Effector CD4-positive, alpha-beta T cell (primary cell): ENCODE measurements at places on chromosomes 5 and 9.

GRCh38 chr5:54876-55569, 36.9 kb upstream of the PLEKHG4B start:
- no peak for DNase-seq

- DNase-seq = no peak
Observed at GRCh38 chr5:132641241-132641723, 16.7 kb upstream of the IL13 start.

- DNase-seq = no peak
Observed at GRCh38 chr5:140321796-140322195, 18.9 kb upstream of the PFDN1 start.

DNA sequence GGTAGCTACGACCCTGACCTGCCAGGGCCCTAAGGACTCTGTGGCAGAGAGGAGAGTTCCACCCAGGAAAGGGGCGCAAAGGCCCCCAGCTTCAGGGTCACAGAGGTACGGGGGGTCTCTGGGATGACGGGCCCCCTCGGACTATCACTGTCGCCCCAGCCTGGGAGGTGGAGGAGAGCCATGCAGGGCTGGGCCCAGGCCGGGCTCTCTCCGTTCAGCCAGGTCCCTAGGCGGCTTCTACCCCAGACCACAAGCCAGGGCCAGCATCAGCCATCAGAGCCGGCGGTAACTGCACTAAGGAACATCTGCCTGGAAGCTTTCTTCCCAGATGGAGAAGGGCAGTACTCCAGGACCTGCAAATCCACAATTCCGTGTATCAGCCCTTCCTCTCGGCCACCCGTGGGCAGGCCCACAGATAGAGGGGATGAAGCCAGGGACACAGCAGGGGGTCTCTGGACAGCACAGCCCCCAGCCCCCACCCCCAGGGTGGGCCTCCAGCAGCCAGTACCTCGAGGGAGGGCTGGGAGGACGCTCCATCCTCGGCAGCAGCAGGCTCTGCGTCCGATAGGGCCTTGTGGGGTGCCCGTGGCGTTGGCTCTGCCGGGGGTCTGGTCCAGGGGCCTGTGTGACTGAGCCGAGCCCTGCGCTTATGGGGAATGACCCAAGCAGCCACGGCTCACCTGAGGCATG, 38.4 kb downstream of the NACC2 start:
- DNase-seq = no peak

GRCh38 chr5:93279296-93279963, 301.6 kb downstream of the NR2F1-AS1 start:
- DNase-seq = no peak

DNA sequence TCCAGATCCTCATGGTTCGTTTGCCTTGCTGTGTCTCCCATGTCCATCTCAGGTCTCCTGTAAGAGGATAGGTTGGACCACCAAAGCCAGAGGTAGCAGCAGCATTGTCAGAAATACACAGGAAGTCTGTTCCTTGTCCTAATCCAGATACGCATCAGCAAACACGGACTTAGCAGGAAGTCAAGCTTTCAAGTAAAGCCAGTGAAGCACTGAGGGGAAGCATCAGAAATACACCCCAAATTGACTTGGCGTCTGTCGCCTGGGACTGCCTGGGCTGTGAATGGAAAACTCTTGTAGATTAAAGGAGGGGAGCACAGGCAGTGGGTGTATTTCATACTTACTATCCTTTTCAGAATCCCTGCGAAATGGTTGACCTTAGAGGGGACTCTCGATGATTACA, 171.3 kb downstream of the PSAT1 start:
- DNase-seq = no peak

DNA sequence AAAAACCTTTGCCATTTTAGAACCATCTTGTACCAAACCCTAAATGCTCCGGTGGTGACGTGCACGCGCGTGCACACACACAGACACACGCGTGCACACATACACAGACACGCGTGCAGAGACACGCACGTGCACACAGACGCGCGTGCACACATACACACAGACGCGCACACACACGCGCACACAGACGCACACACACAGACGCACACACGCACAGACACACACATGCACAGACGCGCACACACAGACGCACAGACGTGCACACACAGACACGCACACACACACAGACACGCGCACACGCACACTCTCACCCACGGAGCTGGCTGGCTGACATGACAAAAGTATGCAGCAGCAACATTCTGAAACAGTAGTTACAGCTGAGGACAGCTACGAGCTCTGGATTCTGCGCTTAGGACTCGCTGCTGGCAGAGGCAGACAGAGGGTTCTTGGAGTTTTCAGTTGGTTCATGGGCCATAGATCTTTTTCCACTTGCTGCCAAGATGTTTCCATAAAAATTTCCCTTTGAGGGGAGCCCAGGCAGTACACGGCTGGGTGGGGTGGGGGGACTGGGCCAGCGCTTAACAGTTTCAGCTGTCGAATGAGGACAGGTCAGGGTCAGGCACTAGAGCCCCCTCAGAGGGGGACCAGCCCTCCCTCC, 46.2 kb upstream of the UBAC1 start:
- DNase-seq = no peak

DNA sequence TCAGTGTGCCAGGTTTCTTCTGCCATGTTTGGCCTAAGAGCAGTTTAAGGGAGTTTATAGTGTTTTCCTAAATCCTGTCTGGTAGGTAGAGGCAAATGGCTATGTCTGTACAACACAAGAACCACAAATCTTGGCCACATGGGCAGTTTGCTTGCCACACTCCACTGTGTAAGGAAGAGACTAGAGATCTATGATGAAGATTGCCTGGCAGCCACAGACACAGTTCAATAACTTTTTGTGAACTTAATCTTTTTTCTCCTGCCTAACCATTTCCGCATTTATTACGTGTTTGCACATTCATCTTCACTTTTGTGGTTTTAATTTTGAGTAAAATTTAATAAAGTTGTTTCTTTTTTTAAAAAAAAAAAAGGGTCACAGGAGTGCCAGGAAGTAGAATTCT, 5.8 kb downstream of the MFAP3 start:
- DNase-seq = no peak

GRCh38 chr5:55498457-55498856, 36.3 kb downstream of the PLPP1 start:
- DNase-seq = no peak

DNA sequence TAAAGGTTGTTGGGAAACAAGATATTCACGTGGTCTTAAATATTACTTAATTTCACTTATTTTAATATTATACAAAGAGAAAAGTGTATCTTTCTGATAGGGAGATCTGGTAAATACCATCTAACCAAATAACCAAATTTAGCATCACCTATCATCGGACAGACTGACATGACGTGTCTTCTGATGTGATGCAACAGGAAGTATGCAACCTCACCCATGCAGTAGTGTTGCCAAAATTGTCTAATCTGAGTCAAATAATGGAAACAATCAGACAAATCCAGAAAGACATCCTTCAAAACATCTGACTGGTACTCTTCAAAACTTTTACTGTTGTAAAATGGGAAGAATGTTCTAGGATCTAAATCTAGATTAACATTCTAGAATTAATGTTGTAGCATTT, 148.0 kb downstream of the FGF1 start:
- no peak for DNase-seq

DNA sequence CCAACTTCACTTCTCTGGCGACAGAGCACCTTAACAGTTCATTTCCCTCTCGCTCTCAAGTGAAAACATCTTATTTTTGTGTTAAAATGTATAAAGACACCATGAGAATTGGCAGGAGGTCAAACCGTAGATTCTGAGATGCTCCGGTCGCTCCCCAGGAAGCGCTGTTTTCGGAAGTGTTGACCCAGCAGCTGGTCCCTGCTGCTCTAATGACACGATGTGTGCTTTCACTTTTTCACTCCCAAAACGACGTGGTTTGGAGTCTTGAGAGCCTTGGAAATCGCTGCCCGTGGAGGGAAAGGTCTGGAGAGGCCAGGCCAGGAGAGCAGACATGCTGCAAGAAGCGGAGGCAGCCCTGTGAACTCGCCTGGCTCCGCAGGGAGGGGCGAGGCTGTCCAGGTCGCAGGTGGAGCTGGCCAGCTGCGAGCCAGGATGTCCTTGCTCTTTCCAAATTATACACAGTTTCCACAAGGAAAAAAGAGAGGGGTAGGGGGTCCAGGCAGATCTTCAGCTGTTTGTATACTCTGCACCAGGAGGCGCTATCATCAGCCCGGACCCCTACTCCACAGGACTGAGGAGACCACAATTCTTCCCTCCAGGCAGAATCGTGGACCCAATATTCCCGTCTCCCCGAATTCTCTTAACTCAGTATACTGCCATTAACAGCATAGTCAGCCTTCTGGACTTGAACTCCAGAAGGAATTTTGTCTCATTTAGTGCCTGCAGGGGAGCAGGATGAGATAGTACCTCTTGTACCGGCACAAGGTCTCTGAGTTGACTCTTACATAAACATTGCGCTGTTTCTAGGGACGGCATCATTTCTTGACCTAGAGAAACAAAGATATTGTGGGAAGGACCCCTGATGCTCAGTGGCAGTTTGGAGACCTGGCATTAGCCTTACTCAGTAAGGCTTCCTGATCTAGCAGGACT, 248.6 kb upstream of the ANKRD55 start:
- DNase-seq = no peak

DNA sequence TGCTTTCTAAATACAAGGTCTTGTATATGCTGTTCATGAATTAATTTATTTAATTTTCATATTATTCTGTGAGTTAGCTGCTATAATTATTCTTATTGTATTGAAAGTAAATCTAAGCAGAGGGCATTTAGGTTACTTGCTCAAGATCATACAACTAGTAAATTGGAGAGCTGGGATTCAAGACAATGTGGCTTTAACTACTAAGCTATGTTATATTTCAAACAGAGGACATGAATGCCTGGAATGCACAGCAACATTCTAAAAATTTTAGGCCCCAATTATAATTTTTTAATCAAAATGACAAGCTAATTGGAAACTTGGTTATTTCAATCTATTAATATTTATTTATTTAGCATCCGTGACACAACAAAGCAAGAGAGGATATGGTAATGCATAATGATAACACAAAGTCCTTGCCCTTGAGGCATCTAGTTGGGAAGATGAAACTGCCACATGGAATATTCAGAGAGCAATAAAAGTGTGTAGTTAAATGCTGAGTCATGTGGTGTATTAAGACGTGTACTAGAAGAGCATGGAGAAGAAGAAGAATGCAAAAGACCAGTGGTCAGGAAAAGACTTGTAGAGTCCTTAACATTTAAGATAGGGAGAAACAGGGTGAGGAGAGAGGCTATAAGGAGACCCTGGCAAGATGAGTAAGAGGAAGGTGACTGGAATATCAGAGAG, 24.4 kb downstream of the CTXN3 start:
- no peak for DNase-seq

DNA sequence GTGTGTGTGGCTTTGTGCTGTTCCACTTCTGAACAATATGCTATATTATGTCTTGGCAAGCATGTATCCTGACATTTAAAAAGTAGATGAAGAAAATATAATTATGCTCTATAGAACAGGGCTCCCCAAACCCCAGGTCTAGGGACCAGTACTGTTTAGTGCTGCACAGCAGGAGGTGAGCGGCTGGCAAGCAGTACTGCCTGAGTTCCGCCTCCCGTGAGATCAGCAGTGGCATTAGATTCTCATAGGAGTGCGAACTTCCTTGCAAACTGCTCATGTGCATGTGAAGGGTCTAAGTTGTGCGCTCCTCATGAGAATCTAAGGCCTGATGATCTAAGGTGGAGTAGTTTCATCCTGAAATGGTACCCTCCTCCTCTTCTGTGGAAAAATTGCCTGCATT, 979.1 kb upstream of the CTNND2 start:
- DNase-seq = no peak

DNA sequence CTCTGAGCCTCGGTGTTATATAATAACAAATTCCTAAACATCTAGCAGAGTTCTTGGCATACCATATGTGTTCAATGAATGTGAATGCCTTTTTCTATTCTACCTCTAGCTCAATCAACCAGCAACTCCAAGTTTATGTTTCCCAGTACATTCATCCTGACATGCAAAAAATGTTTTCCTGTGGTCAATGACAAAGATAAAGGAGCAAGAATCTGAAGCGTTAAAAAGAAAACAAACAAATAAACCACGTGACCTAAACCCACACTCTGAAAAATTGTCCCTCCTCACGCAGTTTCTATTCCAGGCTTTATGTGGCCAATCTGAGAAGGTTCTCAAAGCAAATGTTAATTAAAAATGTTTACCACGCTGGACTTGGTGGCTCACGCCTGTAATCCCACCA, 18.0 kb downstream of the KLF4 start:
- DNase-seq = no peak

DNA sequence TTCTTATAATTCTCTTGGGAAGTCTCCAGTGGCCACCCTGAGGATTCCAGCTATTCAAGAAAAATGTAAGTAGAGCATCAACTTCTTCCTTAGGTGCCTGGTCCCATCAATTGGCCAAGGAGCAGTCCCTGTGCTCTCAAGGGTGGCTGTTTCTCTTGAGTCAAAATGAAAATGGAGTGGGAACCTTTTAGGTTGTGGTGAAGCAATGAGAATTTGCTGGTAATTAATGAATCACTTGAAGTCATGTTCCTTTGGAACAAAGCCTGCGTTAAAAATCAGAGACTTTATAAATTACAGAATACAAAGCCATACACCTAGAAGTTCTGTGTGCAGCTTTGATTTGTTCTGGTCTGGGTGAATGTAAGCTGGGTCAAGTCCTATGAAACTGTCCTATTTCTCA, 48.9 kb downstream of the IL31RA start:
- DNase-seq = no peak

DNA sequence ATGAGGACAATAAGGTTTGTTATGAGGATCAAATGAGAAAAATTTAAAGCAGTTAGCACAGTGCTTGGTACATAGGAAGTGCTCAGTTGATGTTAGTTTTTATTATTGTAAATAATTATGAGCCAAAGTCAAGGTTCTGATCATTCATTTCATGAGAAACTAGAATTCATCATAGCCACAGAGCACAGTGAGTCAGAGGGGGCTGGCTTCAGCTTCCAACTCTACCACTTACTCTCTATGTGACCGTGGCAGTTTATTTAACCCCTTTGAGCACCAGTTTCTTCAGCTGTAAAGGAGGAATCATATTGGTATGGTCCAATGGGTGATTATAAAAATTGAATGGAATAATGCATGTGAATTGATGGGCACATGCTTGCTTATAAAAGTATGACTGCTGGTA, 39.4 kb downstream of the KLHL3 start:
- no peak for DNase-seq

DNA sequence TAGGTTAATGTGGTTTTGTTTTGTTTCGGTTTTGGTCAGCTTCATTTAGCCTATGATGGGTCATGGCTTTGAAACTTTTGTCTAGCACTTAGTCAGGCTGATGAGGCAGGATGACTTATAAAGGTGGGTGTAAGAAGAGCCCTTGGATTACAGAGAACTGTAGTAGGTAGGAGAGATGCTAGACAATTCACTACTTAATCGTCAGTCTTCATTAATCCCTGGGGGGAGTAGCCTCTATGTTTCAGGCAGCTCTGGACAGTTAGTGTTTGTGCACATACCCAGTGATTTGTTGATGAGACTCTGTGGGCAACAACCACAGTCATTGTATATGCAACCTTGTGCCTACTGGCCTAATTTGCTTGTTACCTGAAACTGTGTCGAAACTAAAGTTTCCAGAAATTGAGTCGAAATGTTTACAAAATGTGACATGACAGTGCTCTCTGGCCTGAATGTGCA, 113.3 kb downstream of the MTREX start:
- no peak for DNase-seq
